Uterus (tissue), 4 donors: ENCODE measurements at places on chromosomes 1 and 21. TPM values are rescaled to one million over a fixed set of nuclear protein-coding genes. Genes with fewer than 3 reads are reported as not detected.

DNA sequence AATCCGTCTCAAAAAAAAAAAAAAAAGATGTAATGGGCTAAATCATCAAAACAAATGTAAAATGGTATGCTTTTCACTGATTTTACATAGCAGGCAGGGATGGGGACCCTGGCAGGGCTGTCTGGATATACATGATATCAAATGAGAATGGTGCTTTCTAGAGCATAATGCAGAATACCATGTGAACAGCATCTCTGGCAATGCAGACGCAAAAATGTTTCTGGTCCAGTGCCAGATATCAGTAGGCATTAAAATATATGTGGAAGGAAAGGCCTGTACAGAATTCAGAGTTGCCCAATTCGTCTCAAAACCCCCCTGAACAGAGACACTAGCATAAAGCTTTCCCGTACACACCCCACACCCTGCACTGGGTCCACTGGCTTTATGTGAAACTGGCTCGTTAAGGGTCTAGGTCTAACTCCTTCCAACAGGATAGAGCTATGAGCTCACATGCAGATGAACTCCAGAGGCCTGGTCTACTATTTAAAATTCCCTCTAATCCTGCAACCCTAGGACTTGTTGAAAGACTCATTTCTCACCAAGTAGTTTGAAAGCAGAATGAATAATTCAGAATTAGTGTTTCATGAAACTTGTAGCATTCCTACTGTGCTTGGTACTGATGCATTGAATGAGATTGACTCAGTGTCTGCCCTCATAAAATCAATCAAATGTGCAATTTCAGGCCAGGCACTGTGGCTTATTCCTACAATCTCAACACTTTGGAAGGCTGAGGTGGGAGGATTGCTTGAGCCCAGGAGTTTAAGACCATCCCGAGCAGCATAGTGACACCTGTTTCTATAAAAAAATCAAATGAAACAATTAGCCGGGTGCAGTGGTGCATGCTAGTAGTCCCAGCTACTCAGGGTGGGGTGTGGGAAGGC lies 2.6 kb upstream of the MYSM1 start:
- H3K4me1 ChIP-seq: no peaks in the 10 kb centered on the region
- H3K27ac ChIP-seq: no peak overlapping the region
- no peak overlapping the region for H3K4me3 ChIP-seq
- DNase-seq: no peak

- no peaks in the 10 kb centered on the region for H3K27me3 ChIP-seq
- no peaks in the 10 kb centered on the region for H3K36me3 ChIP-seq
- H3K4me3 ChIP-seq: no peak overlapping the region
- H3K4me1 ChIP-seq: no peaks in the 10 kb centered on the region
These were observed 75.8 kb upstream of the VTCN1 start for GRCh38 chr1:117286562-117286961.

DNA sequence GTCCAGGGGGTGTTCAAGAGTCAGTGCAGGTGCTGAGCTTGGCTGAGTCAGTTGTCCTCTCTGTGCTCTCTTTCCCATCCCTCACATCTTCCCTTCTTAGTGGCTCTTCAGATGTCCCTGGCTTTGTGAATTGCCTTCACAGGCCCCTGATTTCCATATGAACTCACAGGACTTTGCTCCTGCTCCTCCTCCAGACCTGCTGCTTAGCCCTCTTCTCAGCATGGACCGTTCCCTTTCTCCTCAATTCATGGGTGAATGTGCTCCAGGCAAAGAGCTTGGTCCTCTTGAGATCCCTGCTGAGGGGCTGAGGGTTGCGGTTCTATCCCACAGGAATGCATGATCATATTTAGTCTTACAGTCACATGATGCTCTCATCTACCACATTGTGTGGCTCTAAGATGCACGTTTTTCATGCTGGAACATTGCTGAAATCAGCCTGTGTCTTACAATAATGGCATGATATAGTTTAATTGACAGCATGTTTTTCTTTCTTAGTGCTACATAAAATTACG lies 30.5 kb downstream of the CACNA1E start:
- H3K4me3 ChIP-seq: no peak overlapping the region
- H3K4me1 ChIP-seq: no peaks in the 10 kb centered on the region
- no peak overlapping the region for H3K27ac ChIP-seq
- H3K27me3 ChIP-seq: no peaks in the 10 kb centered on the region

DNA sequence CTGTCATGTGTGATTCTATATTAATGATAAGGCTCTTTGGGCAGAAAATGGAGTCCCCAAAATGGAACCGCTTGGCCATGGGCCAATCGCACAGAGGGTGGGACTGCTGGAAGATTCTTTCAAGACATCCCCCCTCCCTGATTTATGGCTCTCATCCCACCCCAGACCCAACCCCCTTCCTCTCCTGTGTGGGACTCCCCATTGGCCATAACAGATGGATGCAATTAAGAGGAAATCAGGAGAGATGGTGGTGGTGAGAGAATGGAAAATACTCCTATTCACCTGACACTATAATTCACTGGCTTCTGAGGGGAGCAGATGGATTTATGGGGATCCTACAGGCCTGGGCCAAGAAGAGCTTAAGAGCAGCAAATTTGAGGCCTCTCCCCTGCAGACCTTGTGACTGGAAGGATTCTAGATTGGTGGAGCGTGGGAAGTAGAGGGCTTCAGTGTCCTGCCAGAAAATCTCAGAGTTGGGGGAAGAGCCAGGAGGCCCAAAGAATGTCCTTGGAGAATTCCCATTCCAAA lies 1.7 kb downstream of the IGFN1 start:
- no peak overlapping the region for H3K4me3 ChIP-seq
- no peaks in the 10 kb centered on the region for H3K36me3 ChIP-seq
- H3K27me3 ChIP-seq: no peaks in the 10 kb centered on the region
- H3K4me1 ChIP-seq: no peaks in the 10 kb centered on the region
- DNase-seq: peak; percentile 74

- H3K4me1 ChIP-seq: no peaks in the 10 kb centered on the region
- H3K4me3 ChIP-seq: no peak overlapping the region
- no peaks in the 10 kb centered on the region for H3K27me3 ChIP-seq
- no peak for DNase-seq
These were observed 92.4 kb downstream of the RUNX1 start for GRCh38 chr21:34956416-34957316.

GRCh38 chr1:221714227-221715152 lies 27.4 kb downstream of the DUSP10 start:
- no peak overlapping the region for H3K4me3 ChIP-seq
- no peak overlapping the region for H3K27ac ChIP-seq
- no peaks in the 10 kb centered on the region for H3K4me1 ChIP-seq

SIPA1L2 gene
- total RNA-seq: 4.6 TPM

MYBPH gene
- total RNA-seq: 0.64 TPM

HEYL gene
- total RNA-seq: 64.0 TPM

EXTL2 gene
- 20.2 TPM for total RNA-seq

PPP1R12B gene
- 360 TPM for total RNA-seq
